NCI-H2081 (cell line): ENCODE measurements at places on chromosomes 2 and 18.
A peak's percentile ranks its signal among the peaks of the same experiment; 100 is the strongest.

DNA sequence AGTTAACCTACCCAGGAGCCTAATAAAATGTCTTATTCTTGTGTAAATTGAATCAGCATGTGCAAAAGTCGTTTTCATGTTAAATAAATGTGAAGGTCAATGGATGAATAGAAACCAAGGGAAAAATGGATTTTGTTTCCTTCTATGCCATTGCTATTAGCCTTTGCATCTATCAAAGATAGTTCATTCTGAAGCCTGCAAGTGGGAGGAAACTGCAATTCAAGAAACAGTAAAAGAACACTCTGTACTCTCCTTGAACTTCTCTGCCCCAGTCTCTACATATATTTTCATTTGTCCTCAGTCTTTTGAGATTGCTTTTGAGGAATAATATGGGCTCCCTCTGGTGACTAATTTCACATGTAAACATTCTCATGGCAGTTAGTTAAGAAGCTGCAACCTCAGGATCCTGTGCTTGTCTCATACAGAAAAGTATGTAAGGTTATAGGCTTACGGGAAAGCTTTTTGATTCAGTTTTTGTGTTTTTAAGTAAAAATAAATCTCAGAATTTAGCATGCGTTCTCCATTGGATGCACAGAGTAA lies 1590.0 kb upstream of the LRRTM1 start:
- DNase-seq: no peak

GRCh38 chr2:36889795-36890194 lies 76.5 kb downstream of the STRN start:
- DNase-seq: no peak

- DNase-seq: peak; percentile 30
Observed at GRCh38 chr2:175180701-175181103, 808 bp downstream of the ATP5MC3 start.

- no peak for DNase-seq
Observed at GRCh38 chr2:233153146-233153798, 93.1 kb downstream of the INPP5D start.

DNA sequence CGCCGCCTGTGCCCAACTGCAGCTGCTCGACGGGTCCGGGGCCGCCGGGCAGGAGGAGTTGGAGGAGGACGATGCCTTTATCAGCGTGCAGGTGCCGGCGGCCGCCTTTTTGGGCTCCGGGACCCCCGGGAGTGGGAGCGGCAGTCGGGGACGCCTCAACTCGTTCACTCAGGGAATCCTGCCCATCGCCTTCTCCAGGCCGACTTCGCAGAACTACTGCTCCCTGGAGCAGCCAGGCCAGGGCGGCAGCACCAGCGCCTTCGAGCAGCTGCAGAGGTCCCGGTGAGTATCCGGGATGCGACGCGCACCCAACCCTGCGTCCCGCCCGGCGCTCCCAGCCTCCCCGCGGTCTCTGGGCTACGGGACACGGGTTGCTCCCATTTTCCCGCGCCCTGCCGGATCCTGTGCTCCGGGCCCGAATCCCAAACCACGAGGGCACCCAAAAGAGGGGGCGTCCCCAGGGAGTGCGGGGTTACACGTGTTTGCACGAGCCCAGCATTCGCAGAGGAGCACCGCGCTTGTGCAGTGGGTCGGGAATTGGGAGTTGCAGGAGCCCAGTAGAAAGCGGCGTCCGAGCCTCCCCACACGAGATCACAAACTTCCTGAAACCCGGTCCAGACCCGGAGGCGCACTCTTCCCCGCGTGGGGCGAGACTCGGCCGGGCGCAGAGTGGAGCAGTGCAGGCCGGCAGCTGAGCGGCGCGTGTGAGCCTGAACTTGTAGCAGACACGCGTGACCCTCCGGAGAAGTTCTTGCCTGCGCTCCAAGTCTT lies 1.2 kb downstream of the CABLES1 start:
- no peak for DNase-seq

- peak; percentile 49 for DNase-seq
Observed at GRCh38 chr18:23141104-23141999, 6.1 kb downstream of the CABLES1 start.

DNA sequence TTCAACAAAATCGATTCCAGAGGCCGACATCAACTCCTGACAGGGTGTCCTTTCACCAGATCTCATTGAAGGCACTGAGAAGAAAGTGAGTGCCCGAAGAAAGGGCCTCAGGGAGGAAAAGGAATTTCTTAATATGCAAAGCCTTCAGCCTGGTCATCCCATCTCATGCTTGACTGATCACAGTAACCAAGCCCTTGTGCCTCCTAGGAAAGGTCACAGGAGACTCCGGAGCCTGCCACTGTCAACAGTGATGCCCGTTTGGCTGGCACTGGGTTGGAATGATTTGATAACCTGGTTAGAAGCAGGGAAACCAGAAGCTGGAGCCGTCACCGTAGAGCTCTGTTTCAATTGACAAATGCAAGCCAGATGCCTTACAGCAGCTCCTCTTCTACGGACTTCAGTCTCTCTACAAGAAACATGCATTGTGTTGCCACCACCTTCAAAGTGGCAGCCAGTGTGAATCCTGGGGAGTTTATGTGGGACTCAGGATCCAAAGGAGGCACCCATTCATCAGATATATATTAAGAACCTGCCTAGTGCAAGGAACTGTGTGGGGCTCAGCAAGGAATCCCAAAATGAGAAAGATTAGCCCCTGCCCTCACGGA lies 24.6 kb downstream of the COX7A2L start:
- DNase-seq: no peak

DNA sequence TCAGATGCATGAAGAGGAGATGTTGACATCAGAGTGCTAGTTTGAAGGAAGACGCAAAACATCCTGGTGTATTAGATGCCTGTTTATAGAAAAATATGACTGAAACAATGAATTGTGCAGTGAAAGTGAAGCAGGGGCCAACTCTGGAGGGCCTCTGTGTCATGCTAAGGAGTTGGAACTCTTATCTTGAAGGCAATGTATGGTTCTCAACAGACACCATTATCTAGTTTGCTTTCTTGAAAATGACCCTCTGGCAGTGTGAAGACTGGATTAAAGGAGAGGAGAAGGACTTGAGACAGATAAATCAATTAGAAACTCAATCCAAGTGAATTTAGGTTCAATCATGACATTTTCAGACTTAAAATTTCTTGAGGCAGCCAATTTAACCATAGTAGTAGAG lies 63.1 kb downstream of the ITGA4 start:
- DNase-seq: no peak

- DNase-seq: peak; percentile 28
Observed at GRCh38 chr2:7169593-7169992, 252.4 kb downstream of the RNF144A start.

DNA sequence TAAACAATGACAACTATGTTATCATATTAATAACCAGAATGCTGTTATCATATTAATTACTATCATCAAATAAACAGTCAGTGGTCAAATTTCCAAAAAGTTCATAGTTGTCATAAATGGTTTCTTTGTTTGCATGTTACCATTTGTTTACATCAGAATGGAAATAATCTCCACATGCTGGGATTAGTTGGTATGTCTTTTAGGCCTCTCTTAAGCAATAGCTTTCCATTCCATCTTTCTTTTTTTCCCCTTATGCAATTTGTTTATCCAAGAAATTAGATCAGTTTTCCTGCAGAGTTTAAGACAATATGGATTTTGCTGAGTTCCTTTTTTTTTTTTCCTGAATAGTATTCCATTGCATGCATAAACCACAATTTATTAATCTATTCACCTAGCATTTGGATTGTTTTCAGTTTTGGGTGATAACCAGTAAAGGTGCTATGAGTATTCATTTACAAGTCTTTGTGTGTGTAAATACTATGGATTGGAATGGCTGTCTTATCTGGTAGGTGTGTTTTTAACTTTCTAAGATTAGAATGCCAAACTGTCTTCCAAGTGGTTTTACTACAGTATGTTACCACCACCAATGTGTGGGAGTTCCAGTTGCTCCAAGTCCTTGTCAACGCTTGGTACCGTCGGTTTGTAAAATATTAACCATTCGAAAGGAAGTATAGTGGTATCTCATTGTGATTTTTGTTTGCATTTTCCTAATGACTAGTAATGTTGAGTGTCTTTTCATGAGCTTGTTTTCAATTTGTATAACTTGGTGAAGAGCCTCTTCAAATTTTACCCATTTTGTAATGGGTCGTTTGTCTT lies 33.3 kb upstream of the TXNDC2 start:
- no peak for DNase-seq

- DNase-seq: no peak
Observed at GRCh38 chr2:226267516-226268289, 531.9 kb downstream of the IRS1 start.

DNA sequence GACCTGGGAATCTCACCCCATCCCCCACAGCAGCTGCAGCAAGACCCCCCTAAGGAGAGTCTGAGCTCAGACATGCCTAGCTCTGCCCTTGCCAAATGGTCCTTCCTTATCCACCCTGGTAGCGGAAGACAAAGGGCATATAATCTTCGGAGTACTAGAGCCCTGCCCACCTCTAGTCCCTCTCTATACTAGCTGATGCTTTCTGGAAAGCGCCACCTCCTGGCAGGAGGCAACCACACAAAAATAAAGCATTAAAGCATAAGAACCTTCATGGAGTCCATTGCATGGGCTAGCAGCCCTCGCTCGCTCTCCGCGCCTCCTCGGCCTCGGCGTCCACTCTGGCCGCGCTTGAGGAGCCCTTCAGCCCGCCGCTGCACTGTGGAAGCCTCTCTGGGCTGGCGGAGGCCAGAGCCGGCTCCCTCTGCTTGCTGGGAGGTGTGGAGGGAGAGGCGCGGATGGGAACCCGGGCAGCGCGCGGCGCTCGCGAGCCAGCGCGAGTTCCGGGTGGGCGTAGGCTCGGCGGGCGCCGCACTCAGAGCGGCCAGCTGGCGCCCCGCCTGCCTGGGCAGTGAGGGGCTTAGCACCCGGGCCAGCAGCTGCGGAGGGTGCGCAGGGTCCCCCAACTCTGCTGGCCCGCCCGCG lies 941.2 kb downstream of the SUCLG1 start:
- no peak for DNase-seq

- DNase-seq: no peak
Observed at GRCh38 chr2:205696927-205697441, 14.7 kb downstream of the NRP2 start.

- DNase-seq: no peak
Observed at GRCh38 chr2:200778038-200778437, 33.7 kb upstream of the BZW1 start.

DNA sequence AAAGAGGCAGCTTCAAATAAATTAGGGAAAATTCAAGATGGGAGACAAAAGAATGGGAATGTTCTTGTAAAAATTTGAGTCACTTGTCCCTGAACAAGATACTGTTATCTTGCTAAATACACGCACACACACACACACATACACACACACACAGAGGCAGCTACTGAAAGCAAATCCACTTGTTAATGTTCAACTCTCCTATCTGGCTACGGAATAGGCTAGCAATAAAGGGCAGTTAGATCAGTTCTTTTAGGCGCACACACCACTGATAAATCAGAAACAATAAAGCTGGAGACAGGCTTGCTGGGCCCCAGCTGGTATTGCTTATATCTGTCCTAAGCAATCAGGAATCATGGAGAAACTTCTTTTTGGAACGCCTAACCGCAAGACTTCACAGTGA lies 461.6 kb downstream of the BCL11A start:
- DNase-seq: no peak

DNA sequence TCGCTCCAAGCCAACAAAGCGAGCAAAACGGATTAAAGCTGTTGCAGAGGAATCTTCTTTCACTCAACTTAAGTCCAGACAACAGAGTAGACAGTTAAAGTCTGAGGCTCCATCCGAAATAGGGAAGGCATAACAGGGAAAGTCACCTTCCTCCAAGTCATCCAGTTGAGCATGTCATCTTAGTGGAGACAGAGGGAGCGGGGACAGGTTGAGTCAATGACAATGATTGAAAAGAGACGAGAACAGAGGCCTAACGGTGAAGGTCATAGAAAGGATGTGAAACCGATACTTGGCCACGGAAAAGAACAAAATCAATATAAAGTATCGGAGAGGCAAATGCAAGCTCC lies 455 bp downstream of the C18orf32 start:
- no peak for DNase-seq

- DNase-seq: no peak
Observed at GRCh38 chr2:9714630-9715214, 83.9 kb upstream of the YWHAQ start.

GRCh38 chr2:1248187-1248586 lies 165.1 kb upstream of the TPO start:
- DNase-seq: no peak

- DNase-seq: no peak
Observed at GRCh38 chr2:101722864-101723263, 25.4 kb downstream of the MAP4K4 start.

DNA sequence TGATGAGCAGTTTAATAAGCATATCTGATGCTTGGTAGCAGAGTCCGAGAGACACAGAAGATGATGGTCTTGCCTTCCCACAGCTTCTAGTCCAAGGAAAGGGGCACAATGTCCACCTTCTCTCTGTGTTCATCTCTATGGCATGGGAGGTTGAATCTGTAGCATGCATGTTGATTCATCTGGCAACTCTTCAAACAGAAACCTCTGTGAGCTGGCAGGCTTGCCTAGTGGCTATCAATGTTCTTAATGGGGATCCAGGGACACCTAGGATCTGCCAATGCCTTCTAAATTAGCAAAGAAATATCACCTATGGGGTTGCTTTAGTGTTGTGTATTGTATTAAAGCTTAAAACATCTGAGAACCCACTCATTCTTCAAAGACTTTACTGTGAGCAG lies 170.8 kb downstream of the INO80D start:
- peak; percentile 52 for DNase-seq

GRCh38 chr2:215052404-215052803 lies 86.0 kb downstream of the ABCA12 start:
- DNase-seq: no peak
